Activated CD4-positive, alpha-beta T cell treated with anti-CD3 and anti-CD28 coated beads, Interleukin-2, amount 10 ng/mL, durations not matched to agents 24 days and 14 days (primary cell): ENCODE measurements at places on chromosomes 4 and X. TPM values are rescaled to one million over a fixed set of nuclear protein-coding genes. Genes with fewer than 3 reads are reported as not detected.

Gene DSPP
- total RNA-seq, result not detected in 2 replicates

Gene DACH2
- not detected in 2 replicates for total RNA-seq

Gene CXCL8
- total RNA-seq, result 10.8 and 11.8 TPM in 2 replicates

Gene MAGIX
- total RNA-seq, result 0.96 and 1.1 TPM in 2 replicates

Gene GYPB
- not detected in 2 replicates for total RNA-seq

Gene SHISA3
- 0.09 and 0.23 TPM in 2 replicates for total RNA-seq
